ENCODE measurements at places on chromosomes 3 and 15.

DNA sequence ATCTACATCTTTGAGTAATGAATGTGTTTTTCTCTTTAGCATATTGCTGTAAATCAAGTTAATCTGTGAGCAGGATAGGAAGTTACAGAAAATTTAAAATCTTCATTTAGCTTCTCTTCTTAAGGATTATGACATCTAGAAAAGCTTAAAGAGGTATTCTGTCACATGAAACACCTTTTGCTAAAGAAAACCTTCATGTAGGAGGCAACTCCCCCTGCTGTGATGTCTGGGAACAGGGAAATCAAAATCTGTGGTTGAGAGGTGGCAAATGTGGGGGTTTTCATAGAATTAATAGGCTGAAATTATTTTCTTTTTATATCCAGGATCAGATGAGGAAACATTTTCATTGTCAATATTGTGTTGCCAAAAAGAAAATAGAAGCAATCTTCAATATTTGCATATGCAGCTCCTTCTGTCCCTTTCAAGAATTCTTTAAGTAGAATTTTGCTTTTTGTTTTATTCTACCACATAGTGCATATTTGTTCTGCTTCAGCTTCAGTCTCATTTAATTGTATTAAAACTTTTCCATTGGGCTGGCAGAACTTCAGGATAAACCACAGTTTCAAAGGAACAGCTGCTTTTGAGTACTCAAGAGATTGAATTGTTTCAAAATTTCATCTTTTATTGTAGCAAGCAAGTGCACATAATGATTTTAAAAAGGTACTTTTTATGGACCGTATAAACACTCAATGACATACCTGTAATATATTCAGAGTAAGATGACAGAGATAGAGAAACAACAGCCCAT, 128.4 kb downstream of the RAP2B start:
- no peak overlapping the region for H3K27ac ChIP-seq
- no peaks in the 10 kb centered on the region for H3K27me3 ChIP-seq
- H3K4me3 ChIP-seq: no peak overlapping the region
- DNase-seq: no peak
- no peaks in the 10 kb centered on the region for H3K4me1 ChIP-seq

DNA sequence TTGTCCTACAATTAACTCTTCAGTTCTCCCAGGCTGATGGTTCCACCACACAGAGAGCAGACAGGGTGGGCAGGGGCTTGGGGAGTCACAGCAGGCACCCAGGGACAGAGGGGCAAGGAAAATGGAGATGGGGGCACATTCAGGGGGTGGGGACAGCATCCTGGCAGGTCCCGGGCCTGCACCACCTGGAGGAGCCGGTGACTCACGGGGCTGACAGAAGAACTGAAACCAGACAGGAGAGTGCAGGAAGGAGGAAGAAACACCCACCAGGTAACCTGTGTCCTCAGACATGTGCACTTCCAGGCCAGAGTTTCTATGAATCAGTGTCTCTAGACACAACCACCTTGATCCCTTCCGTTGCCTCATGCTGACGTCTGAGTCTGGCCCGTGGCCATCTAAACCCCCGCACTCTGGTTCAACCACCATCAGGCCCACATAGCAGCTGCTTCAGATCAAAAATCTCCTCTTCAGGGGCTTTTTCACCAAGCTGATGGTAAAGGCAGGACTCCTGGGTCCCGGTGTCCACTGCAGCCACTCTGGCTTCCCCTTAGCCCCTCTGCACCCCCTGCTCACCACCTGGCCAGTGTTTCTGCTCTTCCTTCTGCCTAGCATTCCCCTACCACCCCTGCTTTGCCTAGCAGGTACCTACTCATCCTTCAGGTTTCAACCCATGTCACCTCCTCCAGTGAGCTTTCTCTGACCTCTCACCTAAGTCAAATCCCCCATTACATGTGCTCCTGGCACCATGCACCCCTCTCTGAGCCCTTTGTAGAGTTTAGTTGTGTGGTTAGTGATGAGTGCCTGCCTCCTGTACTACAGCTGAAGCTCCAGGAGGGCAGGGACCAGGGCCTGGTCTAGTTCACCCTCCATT, 16.5 kb upstream of the CYP11A1 start:
- no peak for DNase-seq
- no peaks in the 10 kb centered on the region for H3K4me1 ChIP-seq
- no peaks in the 10 kb centered on the region for H3K36me3 ChIP-seq
- H3K4me3 ChIP-seq: no peak overlapping the region

DNA sequence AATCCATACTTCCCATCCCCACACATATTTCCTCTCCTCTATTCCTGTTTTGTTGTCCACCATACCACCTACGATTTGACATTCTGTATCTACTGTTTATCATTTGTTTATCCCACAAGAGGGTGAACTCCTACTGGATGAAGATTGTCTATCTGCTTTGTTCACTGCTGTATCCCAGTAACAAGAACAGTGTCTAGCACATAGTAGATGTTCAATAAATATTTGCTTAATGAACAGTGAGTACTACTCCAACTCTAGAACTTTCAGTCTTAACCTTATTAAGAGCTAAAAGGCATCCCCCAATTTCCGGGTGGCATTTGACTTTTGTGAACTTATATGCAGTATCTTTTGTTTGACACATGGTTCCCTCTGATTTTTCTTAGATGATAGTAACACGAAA, 1.3 kb downstream of the PYGO1 start:
- H3K27ac ChIP-seq: no peak overlapping the region
- no peak for DNase-seq
- H3K4me1 ChIP-seq: no peaks in the 10 kb centered on the region
- H3K27me3 ChIP-seq: peaks cover 21% of the 10 kb centered on the region

DNA sequence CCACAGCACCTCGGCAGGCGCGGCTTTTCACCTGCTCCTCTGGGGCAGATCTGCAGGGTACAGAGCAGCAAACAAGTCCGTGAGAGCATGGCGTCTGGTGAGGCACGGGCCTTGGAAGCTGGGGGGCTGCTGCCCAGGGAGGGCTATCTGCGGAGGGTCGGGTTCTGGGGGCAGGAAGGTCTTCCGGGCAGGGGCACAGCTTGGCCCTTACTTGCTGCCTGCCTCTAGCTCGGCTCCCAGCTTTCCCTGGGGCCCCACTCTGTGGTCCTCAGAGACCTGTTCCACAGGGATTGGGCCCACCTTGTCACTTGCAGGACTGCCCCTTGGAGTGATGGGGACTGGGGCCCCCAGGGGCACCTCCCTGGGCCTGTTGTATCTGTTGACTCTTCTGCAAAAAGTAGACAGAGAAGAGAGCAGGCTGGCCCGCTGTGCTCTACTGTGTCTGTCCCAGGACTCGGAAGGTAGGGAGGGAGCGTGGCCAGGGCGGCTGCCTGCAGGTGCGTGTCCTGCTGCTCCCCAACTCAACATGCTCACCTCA, 84.1 kb downstream of the TBC1D2B start:
- no peaks in the 10 kb centered on the region for H3K4me1 ChIP-seq
- no peak overlapping the region for H3K27ac ChIP-seq
- H3K27me3 ChIP-seq: no peaks in the 10 kb centered on the region
- H3K4me3 ChIP-seq: no peak overlapping the region
- H3K36me3 ChIP-seq: peaks cover 7% of the 10 kb centered on the region

GRCh38 chr3:118833075-118833474, 201.6 kb downstream of the IGSF11 start:
- H3K4me3 ChIP-seq: no peak overlapping the region
- H3K4me1 ChIP-seq: no peaks in the 10 kb centered on the region
- H3K27ac ChIP-seq: no peak overlapping the region
- no peak for DNase-seq
- H3K27me3 ChIP-seq: no peaks in the 10 kb centered on the region

- no peak for DNase-seq
- no peaks in the 10 kb centered on the region for H3K4me1 ChIP-seq
- no peaks in the 10 kb centered on the region for H3K27me3 ChIP-seq
Measured at GRCh38 chr3:195061756-195062655, 209.0 kb downstream of the XXYLT1 start.

- DNase-seq: peak; percentile 82
- no peak overlapping the region for H3K4me3 ChIP-seq
- H3K27me3 ChIP-seq: no peaks in the 10 kb centered on the region
- H3K4me1 ChIP-seq: no peaks in the 10 kb centered on the region
- H3K27ac ChIP-seq: no peak overlapping the region
Measured at GRCh38 chr3:50194128-50194902, 2.9 kb downstream of the GNAT1 start.

GRCh38 chr3:102745881-102746280, 311.1 kb downstream of the ZPLD1 start:
- no peak overlapping the region for H3K27ac ChIP-seq

DNA sequence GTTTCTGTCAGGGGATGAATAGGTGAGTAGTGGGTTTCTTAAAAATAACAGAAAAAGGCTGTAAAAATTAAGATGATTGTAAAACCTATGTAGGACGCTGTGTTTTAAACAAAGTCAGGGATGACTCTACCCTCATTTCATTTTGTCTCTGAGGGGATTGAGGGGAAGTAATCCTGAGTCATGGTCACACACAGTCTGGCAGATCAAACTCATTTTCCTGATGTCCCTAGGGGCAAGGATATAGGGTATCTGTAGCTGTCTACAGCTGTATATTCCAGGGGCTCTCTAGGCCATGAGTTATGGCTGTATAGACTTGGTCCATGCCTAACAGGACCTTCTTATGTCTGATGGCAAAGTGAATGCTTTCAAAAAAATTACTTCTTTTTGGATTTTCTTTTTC, 421.1 kb downstream of the PDCD6IP start:
- H3K4me3 ChIP-seq: no peak overlapping the region
- no peaks in the 10 kb centered on the region for H3K4me1 ChIP-seq
- no peaks in the 10 kb centered on the region for H3K36me3 ChIP-seq

GRCh38 chr3:33313331-33313730, 36.1 kb downstream of the FBXL2 start:
- H3K4me1 ChIP-seq: no peaks in the 10 kb centered on the region
- DNase-seq: no peak

- no peak overlapping the region for H3K27ac ChIP-seq
- H3K4me3 ChIP-seq: no peak overlapping the region
- H3K27me3 ChIP-seq: no peaks in the 10 kb centered on the region
Measured at GRCh38 chr3:28109829-28110228, 131.6 kb upstream of the CMC1 start.
